ENCODE measurements at places on chromosomes 5 and 9.

GRCh38 chr5:107484281-107484680 lies 186.5 kb downstream of the EFNA5 start:
- no peak for DNase-seq

GRCh38 chr5:170756691-170757090 lies 26.8 kb upstream of the GABRP start:
- DNase-seq, result no peak

DNA sequence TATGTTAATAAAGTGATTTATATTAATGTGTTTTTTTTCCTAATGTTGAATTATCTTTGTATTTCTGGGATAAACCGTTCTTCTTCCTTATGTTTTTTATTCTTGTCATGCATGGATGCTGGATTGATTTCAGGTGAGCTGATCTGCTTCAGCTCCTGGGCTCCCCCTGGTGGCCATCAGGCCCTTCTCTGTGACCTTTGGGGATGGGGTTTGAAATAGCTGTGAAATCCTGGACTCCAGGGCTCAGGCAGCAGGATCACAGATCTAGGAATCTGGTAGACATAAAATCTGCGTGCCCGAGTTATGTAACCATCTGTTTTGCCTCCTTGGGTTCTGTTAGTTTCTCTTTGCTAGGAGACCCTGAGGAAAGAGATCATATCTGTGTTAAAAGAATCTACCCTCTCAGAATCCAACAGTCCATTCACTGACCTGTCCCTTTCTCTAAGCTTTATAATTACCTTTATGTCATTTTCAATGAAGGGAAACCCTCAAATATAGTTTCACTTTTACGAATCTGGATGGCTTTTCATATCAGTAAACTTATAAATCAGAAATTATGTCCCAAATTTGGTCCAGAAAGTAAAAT lies 12.2 kb upstream of the OR13J1 start:
- DNase-seq, result peak; percentile 69

DNA sequence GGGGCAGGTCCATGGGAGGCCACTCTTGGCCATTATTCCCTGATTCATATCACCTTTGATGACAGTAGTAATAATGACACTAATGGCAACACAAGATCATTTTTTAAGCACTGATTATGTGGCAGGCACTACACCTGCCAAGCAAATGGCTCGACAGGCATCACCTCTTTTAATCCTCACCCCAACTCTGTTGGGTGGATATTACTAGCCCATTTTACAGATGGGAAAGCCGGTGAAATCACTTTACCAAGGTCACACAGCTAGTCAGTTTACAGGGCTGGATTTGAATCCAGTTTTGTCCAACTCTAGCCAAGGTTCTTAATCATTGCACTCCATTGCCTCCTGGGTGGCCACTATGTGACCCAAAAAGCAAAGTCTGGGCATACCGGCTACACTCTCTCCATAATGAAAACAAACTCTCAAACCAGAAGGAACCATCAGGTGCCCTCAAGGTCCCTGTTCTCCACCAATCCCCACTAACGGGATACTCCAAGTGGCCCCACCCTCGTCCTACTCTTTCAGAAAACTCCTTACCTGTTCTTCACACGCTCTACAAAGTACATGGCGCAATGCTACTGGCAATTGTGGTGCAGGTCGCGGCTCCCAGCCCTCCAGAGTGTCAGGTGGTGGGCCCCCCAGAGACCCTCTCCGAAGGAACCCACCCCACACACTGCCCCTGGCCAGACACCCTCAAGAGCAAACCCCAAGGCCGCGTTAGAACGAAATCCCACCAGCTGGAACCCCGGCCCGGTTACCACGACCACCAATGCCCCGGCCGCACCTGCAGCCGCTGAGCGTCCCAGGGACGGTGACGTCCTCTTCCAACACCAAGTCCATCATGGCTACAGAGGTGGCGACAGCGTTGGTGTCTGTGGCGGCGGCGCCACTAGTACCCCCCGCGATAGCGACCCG lies 572 bp downstream of the CDK5RAP2 start:
- DNase-seq, result no peak

DNA sequence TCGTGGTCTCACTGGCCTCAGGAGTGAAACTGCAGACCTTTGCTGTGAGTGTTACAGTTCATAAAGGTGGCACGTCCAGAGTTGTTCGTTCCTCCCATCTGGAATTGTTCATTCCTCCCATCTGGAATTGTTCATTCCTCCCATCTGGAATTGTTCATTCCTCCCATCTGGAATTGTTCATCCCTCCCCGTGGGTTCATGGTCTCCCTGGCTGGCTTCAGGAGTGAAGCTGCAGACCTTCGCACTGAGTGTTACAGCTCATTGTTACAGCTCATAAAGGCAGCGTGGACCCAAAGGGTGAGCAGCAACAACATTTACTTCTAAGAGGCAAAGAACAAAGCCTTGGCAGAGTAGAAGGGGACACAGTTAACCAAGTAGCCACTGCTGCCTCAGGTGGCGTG lies 69.1 kb downstream of the GCNT1 start:
- DNase-seq, result no peak

GRCh38 chr5:78361631-78361993 lies 1.2 kb downstream of the SCAMP1 start:
- DNase-seq, result no peak

DNA sequence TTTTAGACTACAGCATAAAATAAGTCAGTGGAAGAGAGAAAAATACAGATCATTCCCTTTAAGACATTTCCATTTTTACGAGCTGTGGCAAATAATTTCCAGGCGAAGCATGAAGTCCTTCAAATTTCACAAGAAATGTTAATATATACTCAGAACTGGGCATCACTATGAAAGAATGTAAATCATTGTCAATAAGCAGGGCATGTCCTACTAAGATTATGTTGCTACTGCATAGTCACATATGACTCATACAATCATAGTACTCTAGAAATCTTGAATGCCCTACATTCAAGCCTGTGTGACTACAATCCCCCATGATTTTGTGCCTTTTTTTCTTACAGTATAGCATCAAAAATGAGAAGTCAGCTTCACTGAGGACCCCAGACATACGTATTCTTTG lies 485.2 kb upstream of the FTMT start:
- no peak for DNase-seq

GRCh38 chr9:119556129-119556875 lies 187.1 kb upstream of the BRINP1 start:
- DNase-seq, result peak; percentile 44

- DNase-seq, result no peak
These were observed 82.2 kb downstream of the SLC28A3 start for GRCh38 chr9:84258371-84258770.

GRCh38 chr5:180329138-180329435 lies 24.0 kb downstream of the GFPT2 start:
- DNase-seq, result no peak

- DNase-seq, result no peak
These were observed 24.4 kb downstream of the CTXN3 start for GRCh38 chr5:127673117-127673800.

GRCh38 chr9:1173211-1173610 lies 123.1 kb downstream of the DMRT2 start:
- DNase-seq, result no peak

DNA sequence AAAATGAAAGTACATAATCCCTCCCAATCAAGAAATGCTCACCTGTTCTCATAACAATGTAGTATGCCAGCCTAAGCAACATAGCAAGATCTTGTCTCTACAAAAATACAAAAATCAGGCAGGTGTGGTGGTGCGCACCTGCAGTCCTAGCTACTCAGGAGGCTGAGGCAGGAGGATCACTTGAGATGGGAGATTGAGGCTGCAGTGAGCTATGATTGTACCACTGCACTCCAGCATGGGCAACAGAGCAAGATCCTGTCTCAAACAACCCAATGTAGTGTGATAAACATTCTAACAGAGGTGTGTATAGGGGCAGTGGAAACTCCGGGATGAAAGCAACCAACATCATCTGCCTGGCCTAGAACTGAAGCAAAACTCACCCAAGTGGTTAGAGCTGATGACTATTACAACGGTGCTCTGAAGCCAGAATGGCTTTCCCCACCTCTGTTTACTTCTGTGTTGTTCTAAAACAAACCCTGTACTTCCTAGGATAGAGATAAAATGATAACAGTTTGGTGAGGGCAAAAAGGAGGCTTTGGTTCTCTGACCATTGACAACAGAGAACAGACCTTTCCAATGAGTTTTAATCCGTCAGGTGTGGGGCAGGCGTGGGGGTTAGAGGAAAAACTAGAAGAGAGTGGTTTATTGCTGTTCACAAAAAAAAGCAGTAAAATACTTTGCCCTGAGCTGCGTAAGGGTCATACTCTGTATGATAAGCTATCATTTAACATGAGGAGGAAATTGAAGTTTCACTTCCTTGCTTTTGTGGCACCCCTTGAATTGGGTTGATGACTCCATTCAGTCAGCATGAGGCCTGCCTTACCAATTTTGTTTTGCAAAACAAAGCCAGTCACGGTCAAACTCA lies 18.9 kb downstream of the WNT8A start:
- no peak for DNase-seq

DNA sequence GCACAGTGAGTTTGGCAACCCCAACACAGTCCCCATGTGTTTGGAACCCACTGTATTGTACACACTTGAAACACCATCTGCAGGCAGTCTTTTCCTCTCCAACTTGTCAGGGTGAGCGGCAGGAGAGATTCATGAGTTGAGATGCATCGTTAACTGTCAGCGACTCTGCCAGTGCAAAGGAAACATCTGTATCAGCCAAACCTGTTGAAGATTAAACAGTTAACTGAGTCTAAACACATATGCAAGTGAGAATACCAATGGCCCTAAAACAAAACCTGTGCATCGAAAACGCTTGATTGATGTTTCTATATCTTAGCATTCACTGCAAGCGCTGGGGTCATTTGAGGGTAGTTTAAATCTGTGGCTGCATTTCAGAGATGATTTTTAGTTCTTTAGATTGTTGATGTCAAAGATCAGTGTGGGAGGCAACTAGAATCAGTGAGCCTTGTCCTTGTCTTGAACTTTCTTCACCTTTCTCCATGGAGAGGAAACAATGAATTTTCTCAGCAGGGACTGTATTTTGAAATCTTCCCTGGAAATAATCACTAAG lies 41.3 kb upstream of the PAM start:
- DNase-seq, result no peak

- DNase-seq, result no peak
These were observed 4.9 kb downstream of the TUT7 start for GRCh38 chr9:86349271-86349670.

DNA sequence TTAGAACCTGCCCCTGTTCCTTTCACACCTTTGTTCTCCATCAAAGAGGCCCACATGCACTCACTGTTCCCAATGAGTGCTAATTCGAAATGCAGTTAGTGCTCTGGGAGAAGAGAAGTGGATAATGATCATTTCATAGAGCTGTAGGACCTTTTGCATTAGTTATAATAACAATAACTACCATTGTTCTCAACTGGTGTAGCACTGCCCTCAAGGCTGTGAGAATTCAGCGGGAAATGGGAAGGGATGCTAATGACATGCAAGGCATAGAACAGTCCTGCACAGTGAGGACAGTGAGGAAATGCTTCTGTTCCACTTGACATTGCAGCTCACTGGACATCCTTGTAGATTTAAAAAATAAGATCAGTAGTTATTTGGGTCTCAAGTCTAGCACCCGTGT lies 187.4 kb downstream of the FBXL7 start:
- no peak for DNase-seq

GRCh38 chr5:141223112-141223783 lies at the start of gene PCDHB14:
TSS of gene PCDHB14 (plus strand) at chr5:141223343. CDS start at chr5:141223506, 163 bp downstream.
- DNase-seq, result no peak

GRCh38 chr9:109779711-109780452 lies at the start of gene PALM2AKAP2:
TSS of gene PALM2AKAP2 (plus strand) at chr9:109780198. CDS start at chr9:109780489, 291 bp downstream.
- no peak for DNase-seq

- no peak for DNase-seq
These were observed 1952.6 kb downstream of the MAT2B start for GRCh38 chr5:165457859-165458481.

- DNase-seq, result no peak
These were observed 10.4 kb downstream of the SWI5 start for GRCh38 chr9:128286440-128286839.

DNA sequence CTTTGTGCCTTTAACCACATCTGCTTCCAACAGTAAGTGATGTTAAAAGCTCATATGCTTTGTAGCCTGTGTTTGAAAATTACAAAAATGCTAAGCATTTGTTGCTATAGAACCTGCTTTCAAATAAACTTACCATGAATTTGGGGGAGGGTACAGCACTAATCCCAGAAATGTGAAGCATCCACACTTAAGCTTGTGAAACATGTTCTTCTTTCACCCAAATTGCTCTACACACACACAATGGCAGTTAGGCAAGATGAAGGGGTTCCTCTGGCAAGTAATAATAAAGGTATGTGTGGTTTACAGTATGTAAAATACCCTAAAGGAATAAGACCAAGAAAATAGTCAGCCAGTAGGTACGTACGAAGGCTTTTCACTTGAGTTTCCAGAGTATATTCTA lies 165.6 kb downstream of the SMARCA2 start:
- no peak for DNase-seq

All from stimulated activated CD8-positive, alpha-beta memory T cell treated with anti-CD3 and anti-CD28 coated beads, Interleukin-2, amount 100 ng/mL, for 48 hours (primary cell).